ENCODE measurements at places on chromosomes 1 and 21.
A peak's percentile ranks its signal among the peaks of the same experiment; 100 is the strongest.

- DNase-seq = peak; percentile 35
These were observed at the start of gene OLIG1 for GRCh38 chr21:33069994-33070743. TSS of gene OLIG1 (plus strand) at chr21:33070141. CDS start at chr21:33070247, 106 bp downstream.

GRCh38 chr1:193856261-193856660, 669.8 kb upstream of the B3GALT2 start:
- DNase-seq = no peak

DNA sequence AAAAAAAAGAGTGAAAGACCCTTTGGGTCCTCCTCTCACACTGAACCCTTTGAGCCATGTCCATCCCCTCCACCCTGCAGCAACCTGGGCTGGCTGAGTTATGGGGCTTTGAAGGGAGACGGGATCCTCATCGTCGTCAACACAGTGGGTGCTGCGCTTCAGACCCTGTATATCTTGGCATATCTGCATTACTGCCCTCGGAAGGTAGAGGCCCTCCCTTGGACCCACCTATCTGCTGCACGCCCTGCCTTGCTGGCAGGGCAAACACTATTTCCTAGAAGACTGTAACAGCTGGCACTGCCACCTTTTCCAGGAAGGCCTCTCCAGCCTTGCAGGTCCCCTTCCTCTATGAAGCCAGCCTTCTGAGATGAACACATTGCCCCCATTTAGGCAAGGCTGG, 1.1 kb downstream of the SLC50A1 start:
- DNase-seq = no peak

- DNase-seq = no peak
These were observed 17.6 kb downstream of the RNU5D-1 start for GRCh38 chr1:44713321-44713781.

- DNase-seq = peak; percentile 4
These were observed 59.8 kb downstream of the GPR88 start for GRCh38 chr1:100597784-100598183.

DNA sequence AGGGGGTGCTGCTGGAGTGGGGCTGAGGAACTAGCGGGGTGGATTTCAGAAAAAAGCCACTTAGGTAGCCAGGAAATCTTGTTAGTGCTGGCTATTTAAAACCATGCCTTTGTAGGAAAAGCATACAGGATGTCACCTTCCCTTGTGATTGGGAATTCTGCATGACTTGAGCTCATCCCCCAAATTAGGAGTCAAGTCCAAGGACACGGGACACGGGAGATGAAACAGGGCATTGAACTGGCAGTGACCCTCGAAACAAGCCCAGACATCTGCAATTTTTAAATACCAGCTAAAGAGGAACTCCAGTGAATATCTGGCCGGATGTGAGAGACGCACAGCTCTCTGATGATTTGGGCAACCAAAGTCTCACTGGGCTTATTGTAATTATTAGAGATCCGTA, 32.8 kb downstream of the C2CD2 start:
- DNase-seq = no peak

DNA sequence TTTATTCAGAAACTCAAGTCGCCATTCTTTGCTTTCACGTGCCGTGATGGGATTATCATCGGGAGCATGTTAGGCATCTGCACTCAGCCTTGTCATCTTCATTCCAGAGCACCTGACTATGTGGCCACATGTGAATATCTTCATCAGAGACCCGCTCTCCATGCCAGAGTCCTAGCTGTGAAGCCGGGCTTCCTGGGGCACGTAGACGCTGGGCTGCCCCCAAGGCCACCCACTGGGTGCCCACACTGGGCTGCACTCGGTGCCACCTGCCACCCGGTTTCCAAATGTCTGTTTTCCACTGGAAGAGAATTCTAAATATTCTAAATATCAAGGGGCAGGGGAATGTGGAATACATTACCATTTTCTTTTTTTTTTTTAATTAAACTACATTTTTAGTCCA, 43.8 kb downstream of the SLC37A1 start:
- no peak for DNase-seq

DNA sequence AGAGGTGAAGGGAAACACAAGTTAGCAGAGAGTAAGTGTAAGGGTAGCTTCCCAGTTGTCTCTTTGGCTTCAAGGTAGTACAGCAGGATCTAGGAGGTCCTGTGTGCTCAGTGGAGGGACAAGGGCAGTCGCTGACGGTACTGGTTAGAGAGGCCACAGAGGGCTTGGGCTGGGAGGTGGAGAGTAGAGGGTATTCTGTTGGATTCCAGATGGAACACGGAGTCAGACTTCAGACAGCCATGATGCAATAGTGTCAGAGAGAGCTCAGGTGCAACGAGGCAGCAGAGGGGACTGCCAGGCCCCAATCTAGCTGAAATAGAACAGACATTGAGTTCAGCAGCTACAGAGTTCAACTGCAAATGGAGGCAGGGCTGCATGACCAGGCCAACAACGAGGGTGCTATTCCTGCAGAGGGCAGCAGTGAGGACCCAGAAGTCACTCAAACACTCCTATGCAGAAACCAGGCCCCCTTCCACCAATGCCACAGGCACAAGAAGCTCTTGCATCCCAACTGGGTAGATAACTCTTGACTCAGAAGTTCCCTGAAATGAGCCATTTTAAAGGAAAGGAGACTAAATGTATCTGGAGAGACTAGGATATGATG, 325.0 kb upstream of the ESRRG start:
- no peak for DNase-seq

- peak; percentile 8 for DNase-seq
These were observed 437.7 kb upstream of the OLFM3 start for GRCh38 chr1:102434421-102434820.

- DNase-seq = peak; percentile 75
These were observed 10.8 kb upstream of the ANGPTL7 start for GRCh38 chr1:11178021-11179015.

GRCh38 chr21:38343691-38344090, 86.9 kb downstream of the KCNJ15 start:
- peak; percentile 37 for DNase-seq

DNA sequence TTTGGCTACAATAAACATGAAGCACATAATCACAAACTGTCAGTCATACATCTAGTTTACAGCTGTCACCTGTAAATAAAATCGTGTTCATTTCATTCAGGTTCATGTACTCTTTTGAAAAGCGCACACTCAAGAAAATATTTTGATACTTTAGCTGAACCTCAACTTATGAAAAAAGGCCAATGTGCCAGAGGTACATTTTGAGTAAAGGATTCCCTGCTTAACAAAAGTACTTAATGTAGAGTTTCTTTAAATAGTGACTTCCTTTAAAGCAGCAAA, 37.7 kb upstream of the SLC30A10 start:
- DNase-seq = no peak

DNA sequence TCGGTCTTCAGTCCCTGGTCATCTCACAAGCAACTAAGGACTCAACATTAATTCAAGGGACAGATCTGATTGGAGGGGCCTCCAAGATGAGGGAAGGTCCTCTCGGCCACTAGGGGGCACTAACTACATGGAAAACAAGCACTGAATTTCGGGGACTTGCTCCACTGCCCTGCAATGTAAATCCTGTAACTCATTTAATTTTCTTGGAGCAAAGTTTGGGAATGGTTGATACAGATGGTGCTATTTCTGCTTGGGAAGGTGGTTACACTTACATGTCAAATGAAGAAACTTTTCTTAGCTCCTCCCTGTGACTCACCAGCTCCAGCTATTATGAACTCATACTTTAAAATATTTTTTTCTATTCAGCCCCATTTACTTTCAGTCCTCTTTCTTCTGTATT, 97.4 kb upstream of the KCNJ15 start:
- DNase-seq = peak; percentile 88
